Aorta (tissue), 5 donors: ENCODE measurements at places on chromosomes 2 and 18. TPM values are rescaled to one million over a fixed set of nuclear protein-coding genes. Genes with fewer than 3 reads are reported as not detected.

DNA sequence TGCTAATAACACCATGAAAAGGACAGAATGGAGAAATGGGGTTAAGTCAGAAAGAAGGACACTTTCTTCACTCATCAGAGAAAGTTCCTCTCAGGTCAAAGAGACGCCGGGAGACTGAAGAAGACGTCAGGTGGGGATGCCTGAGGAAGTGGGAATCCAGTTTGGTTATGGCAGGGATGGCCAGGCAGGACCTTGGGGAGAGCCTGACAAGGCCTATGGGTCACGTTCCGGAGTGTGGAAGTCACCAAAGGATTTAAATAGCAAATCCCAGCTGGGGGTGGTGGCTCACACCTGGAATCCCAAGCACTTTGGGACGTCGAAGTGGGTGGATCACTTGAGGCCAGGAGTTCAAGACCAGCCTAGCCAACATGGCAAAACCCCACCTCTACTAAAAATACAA lies 432.7 kb upstream of the SMIM21 start:
- no peak for DNase-seq

- peak; percentile 81 for DNase-seq
Observed at GRCh38 chr2:150911766-150912280, 349.8 kb downstream of the RBM43 start.

GRCh38 chr2:37665043-37665442 lies 6.4 kb downstream of the CDC42EP3 start:
- no peak for DNase-seq

- no peak for DNase-seq
Observed at GRCh38 chr18:37435996-37436395, 129.6 kb downstream of the CELF4 start.

GRCh38 chr2:150630587-150631235 lies 143.2 kb upstream of the RND3 start:
- no peak for DNase-seq

DNA sequence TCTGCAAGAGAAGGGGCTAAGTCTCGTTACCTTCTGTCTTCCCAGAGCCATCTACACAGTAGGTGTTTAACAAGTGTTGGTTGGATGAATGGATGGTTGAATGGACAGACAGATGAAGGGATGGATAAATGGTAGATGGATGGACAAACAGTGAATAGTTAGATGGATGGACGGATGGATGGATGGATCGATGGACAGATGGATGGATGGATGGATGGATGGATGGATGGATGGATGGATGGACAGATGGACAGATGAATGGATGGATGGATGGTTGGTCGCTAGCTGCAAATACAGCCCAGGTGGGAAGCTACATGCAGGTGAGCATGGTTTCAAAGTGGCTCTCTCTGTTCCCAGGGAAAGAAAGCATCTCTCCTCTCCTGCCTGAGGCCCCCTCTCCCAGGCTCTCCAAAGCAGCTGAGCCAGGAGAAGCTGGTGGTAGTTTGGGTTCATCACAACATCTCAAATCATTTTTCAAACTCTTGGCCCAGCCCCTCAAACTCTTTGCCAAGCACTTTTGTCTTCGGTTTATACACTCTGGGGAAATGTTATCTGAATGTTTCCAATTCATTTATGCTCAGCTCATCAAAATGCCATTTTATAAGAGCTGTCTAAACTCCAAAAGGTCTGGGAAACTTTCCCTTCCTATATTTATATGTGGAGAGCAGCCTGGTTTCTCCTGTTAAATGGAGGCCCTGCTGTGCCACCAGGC lies 192.7 kb downstream of the ANAPC1 start:
- no peak for DNase-seq

DNA sequence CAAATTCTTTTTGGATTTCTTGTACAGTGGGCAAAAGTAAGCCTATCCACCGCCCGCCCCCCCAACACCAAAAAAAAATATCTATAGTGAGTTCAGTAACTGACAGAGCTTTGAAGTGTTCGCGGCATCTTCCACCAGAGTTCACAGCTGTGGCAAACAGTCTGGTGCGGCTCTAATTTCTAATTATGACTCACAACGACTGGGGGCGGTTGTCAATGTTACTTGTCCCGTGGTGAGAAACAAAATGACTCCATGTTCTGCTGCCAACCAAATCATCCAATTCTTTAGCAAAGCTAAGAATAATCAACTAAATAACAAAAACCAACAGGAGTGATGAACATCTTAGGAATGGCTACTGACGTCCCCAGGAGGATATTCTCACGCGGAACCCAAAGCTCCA lies 392.5 kb upstream of the SALL3 start:
- DNase-seq, result no peak

- DNase-seq, result no peak
Observed at GRCh38 chr2:84749442-84749841, 131.4 kb downstream of the TRABD2A start.

DNA sequence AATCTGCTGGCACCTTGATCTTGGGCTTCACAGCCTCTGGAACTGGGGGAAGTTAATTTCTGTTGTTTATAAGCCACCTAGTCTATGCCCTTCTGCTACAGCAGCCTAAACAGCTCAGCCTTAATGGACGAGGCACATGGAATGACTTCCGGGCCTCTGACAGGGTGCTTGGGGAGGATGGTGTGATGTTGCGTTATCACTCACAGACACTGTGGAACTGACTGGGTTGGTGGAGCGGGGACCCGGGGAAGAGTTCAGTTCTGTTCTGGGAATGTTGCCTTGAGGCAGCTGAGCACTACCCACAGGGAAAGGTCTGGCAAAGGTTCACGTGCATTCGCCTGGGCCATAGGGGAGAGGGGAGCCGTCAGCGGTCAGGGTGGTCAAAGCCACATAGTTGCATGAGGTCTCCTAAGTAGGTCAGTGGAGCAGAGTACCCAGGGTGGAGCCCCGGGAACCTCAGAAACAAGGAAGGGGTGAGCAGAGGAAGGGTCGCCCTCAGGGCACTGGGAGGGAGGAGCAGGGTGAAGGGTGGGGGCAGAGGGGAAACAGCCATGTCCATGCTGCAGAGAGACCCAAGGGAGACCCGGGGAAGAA lies 36.2 kb downstream of the LRRFIP1 start:
- DNase-seq, result no peak

- no peak for DNase-seq
Observed at GRCh38 chr2:205714058-205714776, 31.9 kb downstream of the NRP2 start.

GRCh38 chr18:76766429-76766828 lies 55.9 kb upstream of the ZNF236 start:
- DNase-seq, result no peak

DNA sequence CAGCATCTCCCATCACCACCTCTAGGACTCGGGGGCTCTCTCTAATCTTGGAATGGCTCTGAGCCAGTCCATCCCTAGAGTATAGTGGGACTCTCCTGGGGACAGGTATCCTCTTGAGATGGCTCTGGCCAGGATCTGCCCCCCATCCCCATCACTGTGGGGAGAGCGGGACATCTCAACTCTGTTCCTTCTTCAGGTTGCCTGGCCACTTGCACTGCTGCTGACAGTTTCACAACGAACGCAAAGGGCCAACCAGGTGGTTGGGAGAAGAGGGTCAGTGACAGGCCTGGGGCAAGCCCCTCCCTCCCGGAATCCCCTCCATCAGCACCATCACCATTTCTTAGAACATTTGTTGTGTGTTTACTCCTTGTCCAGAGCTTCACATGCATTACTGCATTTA lies 62.6 kb downstream of the CIB4 start:
- peak; percentile 46 for DNase-seq

DNA sequence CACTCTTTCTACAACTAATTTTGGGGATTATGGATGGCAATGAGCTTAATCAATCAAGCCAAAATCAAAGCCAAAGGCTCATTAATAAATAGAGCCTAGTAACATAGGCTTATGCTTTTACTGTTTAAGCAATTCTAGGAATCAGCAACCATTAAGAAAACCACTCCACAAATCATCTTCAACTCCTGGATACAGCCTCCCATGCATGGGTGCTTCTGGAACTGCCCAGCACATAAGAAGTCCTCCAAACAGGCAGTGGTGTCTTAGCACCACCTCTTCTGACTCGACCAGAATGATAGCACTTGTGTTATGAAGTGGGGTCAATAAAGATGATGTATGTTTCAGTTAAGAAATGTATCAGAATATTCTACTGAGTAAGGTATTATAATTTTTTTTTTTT lies 104.4 kb upstream of the SERPINE2 start:
- no peak for DNase-seq

- DNase-seq, result no peak
Observed at GRCh38 chr2:234345921-234346320, 151.0 kb downstream of the ARL4C start.

DNA sequence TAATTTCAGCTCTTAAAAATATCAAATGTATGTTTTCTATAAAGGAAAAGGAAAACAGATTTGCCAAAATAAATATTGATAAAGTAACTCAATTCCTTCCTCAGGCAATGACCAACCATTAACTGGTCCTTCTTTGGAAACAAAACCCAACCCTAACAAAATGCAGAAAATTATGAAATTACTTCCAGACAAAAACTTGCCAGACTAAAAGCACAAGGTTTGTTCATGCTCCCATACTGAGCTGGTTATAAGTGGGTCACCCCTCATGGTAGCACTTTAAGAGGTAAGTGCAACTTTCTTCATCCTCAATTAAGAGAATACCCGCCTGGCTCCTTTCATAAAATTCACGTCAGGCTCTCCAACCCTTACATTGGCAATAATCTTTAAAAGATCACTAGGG lies 31.1 kb upstream of the TTC32 start:
- no peak for DNase-seq

DNA sequence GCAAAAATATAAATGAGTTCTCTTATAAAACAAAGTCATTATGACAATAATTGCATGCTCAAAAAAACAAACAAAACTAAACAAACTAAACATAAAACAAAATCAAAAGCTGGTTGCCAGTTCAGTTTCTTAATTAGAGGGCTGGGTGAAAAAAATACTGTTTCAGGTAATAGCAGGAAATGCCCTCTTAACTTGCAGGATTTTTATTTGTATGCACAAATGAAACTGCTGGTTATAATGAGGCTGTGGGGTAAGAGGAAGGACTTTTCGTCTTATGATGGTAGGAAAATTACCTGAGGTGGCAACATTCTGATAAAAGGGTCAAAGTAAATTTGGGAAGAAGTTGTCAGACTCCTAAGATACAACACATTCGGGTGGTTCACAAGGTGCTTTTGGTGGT lies 21.5 kb upstream of the CDKL4 start:
- no peak for DNase-seq

DNA sequence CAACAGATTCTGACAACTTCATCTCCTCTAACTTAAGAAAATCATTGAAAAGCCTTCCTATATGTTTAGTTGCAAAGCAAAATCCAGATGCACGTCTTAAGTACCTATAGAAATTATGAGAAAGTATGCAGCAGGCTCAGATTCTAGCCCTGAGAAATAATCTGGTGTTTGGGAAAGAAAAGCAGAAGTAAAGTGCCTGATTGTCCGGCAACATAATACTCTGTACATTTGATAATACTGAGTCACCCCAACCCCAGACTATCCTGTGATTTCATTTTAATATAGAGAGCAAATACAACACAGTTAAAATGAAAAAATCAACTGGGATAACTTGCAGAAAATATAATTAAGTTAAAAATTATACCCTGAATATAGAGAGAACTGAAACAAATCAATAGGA lies 13.5 kb downstream of the RFX8 start:
- no peak for DNase-seq

GRCh38 chr2:235678712-235679111 lies 184.9 kb downstream of the AGAP1 start:
- DNase-seq, result no peak

DNA sequence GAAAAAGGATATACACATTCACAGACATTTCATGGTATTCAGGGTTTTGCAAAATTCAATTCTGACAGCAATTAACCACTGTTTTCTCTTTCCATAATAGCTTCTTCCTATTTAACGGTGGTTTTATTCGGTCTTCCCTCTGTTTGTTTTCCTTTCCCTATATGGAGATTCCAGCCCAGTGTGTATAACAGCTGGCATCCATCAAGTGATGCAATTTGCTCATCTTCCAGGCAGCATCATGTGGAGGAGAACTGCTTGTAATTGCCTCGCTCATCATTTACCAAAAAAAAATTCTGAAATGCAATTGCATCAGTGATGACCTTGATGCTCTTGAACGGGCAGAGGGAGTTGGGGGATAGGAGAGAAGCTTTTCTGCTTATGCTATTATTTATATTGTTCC lies 165.9 kb upstream of the PGAP1 start:
- DNase-seq, result no peak

- DNase-seq, result no peak
Observed at GRCh38 chr2:6945821-6946220, 28.6 kb downstream of the RNF144A start.

GRCh38 chr2:190482451-190482850 lies 52.1 kb downstream of the NEMP2 start:
- DNase-seq, result no peak

- no peak for DNase-seq
Observed at GRCh38 chr2:110105608-110106467, 9.8 kb downstream of the MALL start.

GRCh38 chr2:167332358-167332757 lies 444.1 kb downstream of the XIRP2 start:
- DNase-seq, result no peak

GRCh38 chr2:55782528-55783173 lies 89.0 kb upstream of the PNPT1 start:
- no peak for DNase-seq

GRCh38 chr18:58069099-58069498 lies 25.1 kb downstream of the NEDD4L start:
- DNase-seq, result no peak

GRCh38 chr2:126723281-126723815 lies 67.4 kb downstream of the GYPC start:
- DNase-seq, result no peak

DNA sequence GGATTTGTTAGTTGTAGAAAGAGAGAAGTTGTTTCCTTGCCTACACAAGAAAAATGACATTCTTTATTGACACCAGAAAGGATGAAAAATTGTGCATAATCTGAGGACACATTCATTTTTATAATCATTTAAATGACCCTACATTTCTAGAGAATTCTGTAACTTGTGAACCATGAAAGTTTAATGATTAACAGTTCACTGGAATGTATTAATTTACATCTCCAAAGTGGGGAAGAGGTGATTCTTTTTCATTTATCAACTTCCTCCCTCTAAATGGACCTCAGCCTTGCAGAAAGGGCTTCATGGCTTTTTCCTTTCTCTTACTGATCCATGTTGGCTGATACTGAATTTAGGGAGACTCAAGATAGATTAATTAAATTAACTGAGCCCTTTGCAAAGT lies 565.2 kb upstream of the LINC00305 start:
- no peak for DNase-seq

GRCh38 chr2:237591141-237591881 lies 777 bp upstream of the RAB17 start:
- peak; percentile 60 for DNase-seq

Gene GPAT2
- total RNA-seq, result 4.8 TPM

Gene SP9
- total RNA-seq, result not detected

Gene WDR35
- total RNA-seq, result 9.8 TPM

Gene HNRNPLL
- 60.8 TPM for total RNA-seq

Gene PSTPIP2
- 12.6 TPM for total RNA-seq

Gene SMAD4
- total RNA-seq, result 109 TPM

Gene OBSL1
- total RNA-seq, result 76.7 TPM

Gene EMILIN1
- total RNA-seq, result 200 TPM

Gene SRD5A2
- total RNA-seq, result not detected

Gene MAP3K19
- not detected for total RNA-seq

Gene FAM228B
- total RNA-seq, result 47.8 TPM

Gene CD28
- 11.0 TPM for total RNA-seq

Gene TTN
- total RNA-seq, result 41.7 TPM

Gene ITGA6
- 67.6 TPM for total RNA-seq

Gene HOXD13
- not detected for total RNA-seq
